ENCODE measurements at places on chromosomes 2 and 18.

- no peak overlapping the region for H3K4me3 ChIP-seq
- no peaks in the 10 kb centered on the region for H3K27me3 ChIP-seq
- H3K4me1 ChIP-seq, result no peaks in the 10 kb centered on the region
- H3K27ac ChIP-seq, result no peak overlapping the region
Observed at GRCh38 chr2:18637196-18637595, 47.8 kb upstream of the NT5C1B start.

DNA sequence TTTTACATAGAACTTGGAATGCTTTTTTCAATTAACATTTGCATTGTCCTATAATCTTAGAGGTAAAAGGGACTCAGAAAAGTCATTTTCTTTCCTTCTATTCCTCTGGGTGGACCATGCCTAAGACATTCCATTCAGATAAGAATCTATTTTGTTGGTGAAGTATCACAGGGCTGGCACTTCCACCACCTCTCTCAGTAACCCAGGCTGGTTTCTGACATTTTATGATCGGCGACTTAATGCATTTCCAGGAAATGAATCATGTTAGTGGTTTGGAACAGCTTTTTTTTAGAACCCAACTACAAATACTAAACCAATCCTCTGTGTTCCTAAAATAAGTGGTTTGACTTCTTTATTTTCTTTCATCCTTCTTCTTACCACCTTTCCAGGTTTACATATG is 27.0 kb downstream of the GAD1 start:
- DNase-seq, result no peak
- H3K36me3 ChIP-seq, result no peaks in the 10 kb centered on the region
- peaks cover 7% of the 10 kb centered on the region for H3K27me3 ChIP-seq
- no peak overlapping the region for H3K27ac ChIP-seq

- H3K27me3 ChIP-seq, result no peaks in the 10 kb centered on the region
- H3K36me3 ChIP-seq, result no peaks in the 10 kb centered on the region
- no peak overlapping the region for H3K27ac ChIP-seq
- DNase-seq, result no peak
- no peak overlapping the region for H3K4me3 ChIP-seq
Observed at GRCh38 chr2:238614376-238614775, 187.6 kb downstream of the ASB1 start.

- no peak for DNase-seq
- no peaks in the 10 kb centered on the region for H3K27me3 ChIP-seq
- no peaks in the 10 kb centered on the region for H3K36me3 ChIP-seq
- H3K4me1 ChIP-seq, result peaks cover 23% of the 10 kb centered on the region
Observed at GRCh38 chr2:152418688-152419087, 83.7 kb downstream of the FMNL2 start.

GRCh38 chr2:22656426-22656825 is 728.6 kb upstream of the KLHL29 start:
- H3K4me1 ChIP-seq, result no peaks in the 10 kb centered on the region
- no peak for DNase-seq
- no peak overlapping the region for H3K4me3 ChIP-seq

- no peaks in the 10 kb centered on the region for H3K27me3 ChIP-seq
- H3K27ac ChIP-seq, result no peak overlapping the region
- DNase-seq, result no peak
- H3K4me1 ChIP-seq, result peaks cover 20% of the 10 kb centered on the region
Observed at GRCh38 chr2:101758001-101758400, 60.5 kb downstream of the MAP4K4 start.

GRCh38 chr2:136045835-136046570 is 60.6 kb upstream of the DARS1 start:
- no peaks in the 10 kb centered on the region for H3K27me3 ChIP-seq
- H3K36me3 ChIP-seq, result no peaks in the 10 kb centered on the region
- H3K27ac ChIP-seq, result no peak overlapping the region
- no peak for DNase-seq

DNA sequence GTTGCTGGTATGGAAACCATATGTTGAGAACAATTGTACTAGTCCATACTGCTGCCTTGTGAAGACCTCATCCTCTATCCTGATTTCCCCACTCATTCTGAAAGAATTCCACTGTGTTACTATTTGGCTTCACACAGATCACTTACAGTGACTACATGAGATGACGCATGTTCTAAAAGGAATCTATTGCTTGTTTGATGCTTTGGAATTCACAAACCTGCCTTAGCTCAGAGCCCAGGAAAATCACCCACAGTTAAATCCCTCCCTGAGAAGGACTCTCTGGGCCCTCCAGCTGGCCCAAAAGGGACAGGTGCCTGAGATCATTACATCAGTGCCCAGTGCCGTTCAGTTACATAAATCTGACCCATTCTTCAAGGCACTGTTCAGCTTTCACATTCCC is 45.3 kb downstream of the KLHL29 start:
- H3K36me3 ChIP-seq, result no peaks in the 10 kb centered on the region
- DNase-seq, result no peak
- no peak overlapping the region for H3K27ac ChIP-seq
- no peak overlapping the region for H3K4me3 ChIP-seq
- no peaks in the 10 kb centered on the region for H3K27me3 ChIP-seq

GRCh38 chr2:147049957-147050356 is 794.9 kb upstream of the ACVR2A start:
- no peaks in the 10 kb centered on the region for H3K36me3 ChIP-seq
- DNase-seq, result no peak
- no peaks in the 10 kb centered on the region for H3K27me3 ChIP-seq
- no peak overlapping the region for H3K4me3 ChIP-seq

- no peak for DNase-seq
- H3K27me3 ChIP-seq, result no peaks in the 10 kb centered on the region
- no peak overlapping the region for H3K27ac ChIP-seq
Observed at GRCh38 chr18:74396171-74397169, 60.6 kb downstream of the DIPK1C start.

- H3K27ac ChIP-seq, result no peak overlapping the region
- no peaks in the 10 kb centered on the region for H3K27me3 ChIP-seq
- DNase-seq, result no peak
- H3K4me3 ChIP-seq, result no peak overlapping the region
Observed at GRCh38 chr2:235903782-235904584, 264.2 kb downstream of the GBX2 start.

DNA sequence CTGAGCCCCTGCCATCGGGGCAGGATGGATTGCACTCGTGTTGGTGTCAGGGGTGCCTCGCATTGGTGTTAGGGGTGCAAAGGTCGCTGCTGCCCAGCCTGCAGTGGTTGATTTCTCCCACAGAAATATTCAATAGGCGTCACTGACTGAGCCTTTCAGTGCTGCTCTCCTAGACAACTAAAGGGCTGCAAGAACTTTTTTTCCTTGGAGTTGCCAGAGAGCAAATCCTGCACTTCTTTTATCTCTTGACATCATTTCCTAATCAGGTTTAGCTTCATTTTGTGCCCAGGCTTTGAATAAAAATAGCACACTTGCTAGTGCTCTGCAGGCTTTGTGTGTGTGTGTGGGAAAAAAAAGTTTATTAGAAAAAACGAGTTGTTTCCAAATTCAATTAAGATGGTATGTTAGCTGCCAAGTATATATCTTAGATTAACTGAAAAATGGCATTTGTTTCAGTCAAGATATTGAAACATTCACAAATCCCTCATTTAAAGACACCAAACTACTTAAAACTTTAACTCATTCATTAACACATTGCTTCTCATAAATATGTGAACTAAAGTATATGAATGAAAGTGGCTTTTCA is 125.6 kb downstream of the SOCS6 start:
- no peak for DNase-seq
- no peaks in the 10 kb centered on the region for H3K27me3 ChIP-seq
- peaks cover 4% of the 10 kb centered on the region for H3K4me1 ChIP-seq
- no peak overlapping the region for H3K27ac ChIP-seq
- H3K4me3 ChIP-seq, result no peak overlapping the region

- no peak overlapping the region for H3K27ac ChIP-seq
- H3K4me1 ChIP-seq, result no peaks in the 10 kb centered on the region
- no peaks in the 10 kb centered on the region for H3K36me3 ChIP-seq
- no peaks in the 10 kb centered on the region for H3K27me3 ChIP-seq
- no peak overlapping the region for H3K4me3 ChIP-seq
- no peak for DNase-seq
Observed at GRCh38 chr2:15839426-15840124, 100.8 kb upstream of the MYCN start.

DNA sequence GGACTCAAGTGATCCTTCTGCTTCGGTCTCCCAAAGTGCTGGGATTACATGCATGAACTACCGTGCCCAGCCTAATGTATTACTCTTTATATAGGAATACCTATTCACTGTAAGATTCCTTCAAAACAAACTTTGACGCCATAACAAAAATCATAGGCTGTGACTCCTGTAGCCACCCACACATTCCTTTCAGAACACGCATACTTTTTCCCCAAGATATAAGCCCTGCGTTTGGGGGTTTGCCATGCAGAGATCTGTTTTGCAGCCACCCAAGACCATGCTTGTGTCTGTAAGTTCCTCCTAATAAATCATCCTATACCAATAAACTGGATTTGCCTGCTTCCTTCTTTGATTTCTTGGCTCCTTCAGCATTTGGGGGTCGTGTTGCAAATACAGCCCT is 46.0 kb upstream of the STON1 start:
- H3K27ac ChIP-seq, result no peak overlapping the region
- no peak for DNase-seq
- peaks cover 59% of the 10 kb centered on the region for H3K36me3 ChIP-seq
- H3K4me3 ChIP-seq, result no peak overlapping the region
- H3K27me3 ChIP-seq, result no peaks in the 10 kb centered on the region

GRCh38 chr2:173397539-173397938 is 42.9 kb downstream of the CDCA7 start:
- H3K4me1 ChIP-seq, result peaks cover 12% of the 10 kb centered on the region
- peaks cover 42% of the 10 kb centered on the region for H3K27me3 ChIP-seq
- H3K4me3 ChIP-seq, result no peak overlapping the region

DNA sequence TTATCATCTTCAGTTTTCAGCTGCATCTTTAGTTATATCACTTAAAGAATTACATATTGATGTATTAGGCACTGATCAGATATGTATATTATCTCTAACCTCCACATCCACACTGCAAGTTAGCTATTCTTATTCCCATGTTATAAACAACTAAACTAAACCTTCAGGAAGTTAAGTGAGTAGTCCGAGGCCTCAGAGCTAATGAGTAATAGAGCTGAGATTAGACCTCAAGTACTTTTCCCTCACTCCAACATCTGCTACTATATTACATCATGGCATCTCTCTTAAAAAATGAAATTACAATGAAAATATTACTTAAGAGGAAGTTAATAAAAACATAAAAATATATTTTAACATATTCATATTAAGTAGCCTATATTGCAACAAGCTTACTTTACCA is 183.6 kb upstream of the MAP2 start:
- no peaks in the 10 kb centered on the region for H3K36me3 ChIP-seq
- no peak for DNase-seq
- H3K27me3 ChIP-seq, result no peaks in the 10 kb centered on the region
- H3K4me3 ChIP-seq, result no peak overlapping the region
- no peaks in the 10 kb centered on the region for H3K4me1 ChIP-seq

- no peak for DNase-seq
- H3K4me1 ChIP-seq, result peaks cover 22% of the 10 kb centered on the region
- H3K27me3 ChIP-seq, result peaks cover 44% of the 10 kb centered on the region
- no peak overlapping the region for H3K27ac ChIP-seq
Observed at GRCh38 chr2:115160531-115161080, 718.2 kb downstream of the DPP10 start.

DNA sequence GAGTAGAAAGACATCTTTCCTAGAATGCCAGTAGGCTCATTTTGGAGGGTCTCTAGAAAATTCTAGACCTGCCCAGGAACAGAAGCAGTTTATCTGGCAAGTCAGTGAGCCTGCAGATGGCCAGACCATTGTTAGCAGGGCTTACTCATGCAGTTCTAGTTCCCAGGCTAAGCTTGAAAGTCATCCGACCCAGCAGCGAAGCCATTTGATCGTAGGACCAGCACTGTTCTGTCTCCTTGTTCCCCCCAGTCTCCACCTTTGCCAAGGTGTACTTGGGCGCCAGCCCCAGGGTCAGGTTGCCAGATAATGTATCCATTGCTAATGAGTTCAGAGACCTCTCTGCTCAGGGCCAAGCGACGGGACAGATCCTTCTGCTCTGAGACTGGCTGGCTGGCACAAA is 70.1 kb downstream of the EPAS1 start:
- no peaks in the 10 kb centered on the region for H3K27me3 ChIP-seq
- H3K36me3 ChIP-seq, result peaks cover 61% of the 10 kb centered on the region
- no peak for DNase-seq
- H3K27ac ChIP-seq, result no peak overlapping the region
- no peak overlapping the region for H3K4me3 ChIP-seq

- H3K27ac ChIP-seq, result no peak overlapping the region
- H3K36me3 ChIP-seq, result no peaks in the 10 kb centered on the region
- peaks cover 14% of the 10 kb centered on the region for H3K4me1 ChIP-seq
- H3K4me3 ChIP-seq, result no peak overlapping the region
- H3K27me3 ChIP-seq, result no peaks in the 10 kb centered on the region
Observed at GRCh38 chr2:19579461-19579860, 221.0 kb upstream of the OSR1 start.

DNA sequence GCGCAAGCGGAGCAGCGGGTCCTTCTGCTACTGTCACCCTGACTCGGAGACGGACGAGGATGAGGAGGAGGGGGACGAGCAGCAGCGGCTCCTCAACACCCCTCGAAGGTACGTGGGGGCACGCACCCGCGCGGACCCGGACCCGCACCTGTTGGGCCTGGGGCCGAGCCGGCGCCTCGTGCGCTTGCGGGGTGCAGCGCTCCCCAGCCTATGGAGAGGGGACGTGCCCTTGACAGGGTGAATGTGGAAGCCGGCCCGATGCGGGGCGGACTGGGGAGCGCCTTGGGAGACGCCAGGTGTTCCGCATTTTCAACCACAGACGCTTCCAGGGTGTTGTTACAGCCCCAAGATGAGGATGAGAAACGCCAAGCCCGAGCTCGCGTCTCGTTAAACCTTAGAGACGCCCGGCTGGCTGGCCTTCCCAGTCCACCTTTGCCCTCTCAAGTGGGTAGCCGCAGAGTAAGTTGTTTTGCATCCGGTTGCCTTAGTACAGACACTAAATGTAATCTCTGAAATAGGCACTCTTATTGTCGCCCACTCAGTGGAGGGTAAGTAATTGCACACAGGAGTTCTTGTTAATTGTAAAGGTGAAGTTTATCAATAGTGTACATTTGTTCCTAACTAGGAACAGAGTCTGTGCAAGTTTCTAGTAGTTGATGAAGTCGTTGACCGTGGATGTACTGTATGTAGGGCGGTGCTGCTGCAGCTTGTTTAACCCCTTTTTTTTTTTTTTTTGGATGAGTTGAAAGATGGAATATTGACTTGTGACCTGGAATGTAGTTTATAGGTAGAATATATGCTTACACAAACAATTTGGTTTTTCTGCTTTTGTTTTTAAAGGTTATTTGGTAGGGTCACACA is 815 bp downstream of the GMCL1 start:
- H3K4me3 ChIP-seq, result peak overlapping the region; percentile 99
- H3K4me1 ChIP-seq, result peaks cover 37% of the 10 kb centered on the region
- H3K36me3 ChIP-seq, result no peaks in the 10 kb centered on the region
- peak; percentile 82 for DNase-seq
- no peaks in the 10 kb centered on the region for H3K27me3 ChIP-seq
- peak overlapping the region; percentile 97 for H3K27ac ChIP-seq

- H3K27ac ChIP-seq, result no peak overlapping the region
- peaks cover 50% of the 10 kb centered on the region for H3K4me1 ChIP-seq
- no peaks in the 10 kb centered on the region for H3K27me3 ChIP-seq
Observed at GRCh38 chr2:37317746-37318145, 6.9 kb downstream of the PRKD3 start.

All from suprapubic skin (tissue), 4 donors.